ENCODE measurements at places on chromosomes 12 and 14. TPM values are rescaled to one million over a fixed set of nuclear protein-coding genes. Genes with fewer than 3 reads are reported as not detected.
A peak's percentile ranks its signal among the peaks of the same experiment; 100 is the strongest.

GRCh38 chr14:105317546-105317945 lies 3.0 kb downstream of the PACS2 start:
- no peak for DNase-seq

The HCAR3 gene
- 0.09 TPM for polyA plus RNA-seq

DNA sequence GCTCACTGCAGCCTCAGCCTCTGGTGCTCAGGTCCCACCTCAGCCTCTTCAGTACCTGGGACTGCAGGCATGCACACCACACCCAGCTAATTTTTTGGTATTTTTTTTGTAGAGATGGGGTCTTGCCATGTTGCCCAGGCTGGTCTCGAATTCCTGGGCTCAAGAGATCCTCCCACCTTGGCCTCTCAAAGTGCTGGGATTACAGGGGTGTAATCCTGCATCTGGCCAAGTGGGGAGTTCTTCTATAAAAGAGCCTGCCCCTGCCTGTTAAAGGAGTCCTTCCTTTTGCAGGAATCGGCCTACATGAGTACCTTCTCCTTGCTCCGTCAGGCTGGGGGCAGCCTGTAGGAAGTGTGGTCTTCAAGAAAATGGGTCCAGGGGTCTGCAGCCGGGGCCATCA lies 54.1 kb upstream of the RASSF3 start:
- no peak for DNase-seq

- DNase-seq = no peak
Measured at GRCh38 chr12:14577344-14577743, 9.7 kb upstream of the PLBD1 start.

DNA sequence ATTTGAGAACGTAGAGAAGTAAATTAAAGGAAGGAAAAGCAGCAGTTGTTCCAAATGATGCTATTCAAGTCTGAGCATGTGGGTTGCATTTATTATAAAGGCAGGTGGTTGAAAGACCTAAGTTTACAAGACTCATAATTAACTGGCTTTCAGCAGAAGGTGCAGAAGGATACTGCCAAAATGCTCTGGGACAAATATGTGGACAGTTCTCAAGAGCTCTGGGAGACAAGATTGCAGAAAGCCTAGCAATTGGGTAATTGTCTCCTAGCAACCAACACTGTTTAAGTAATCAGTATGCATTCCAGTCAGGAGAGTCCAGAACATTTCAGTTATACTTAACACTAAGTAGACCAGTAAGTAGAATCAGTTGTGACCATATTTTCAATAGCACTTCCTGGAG lies 131.5 kb downstream of the GPR135 start:
- peak; percentile 82 for DNase-seq

GRCh38 chr14:35221462-35221861 lies 70.7 kb upstream of the PSMA6 start:
- DNase-seq = no peak

- no peak for DNase-seq
Measured at GRCh38 chr12:116244001-116244400, 33.5 kb downstream of the MED13L start.

DNA sequence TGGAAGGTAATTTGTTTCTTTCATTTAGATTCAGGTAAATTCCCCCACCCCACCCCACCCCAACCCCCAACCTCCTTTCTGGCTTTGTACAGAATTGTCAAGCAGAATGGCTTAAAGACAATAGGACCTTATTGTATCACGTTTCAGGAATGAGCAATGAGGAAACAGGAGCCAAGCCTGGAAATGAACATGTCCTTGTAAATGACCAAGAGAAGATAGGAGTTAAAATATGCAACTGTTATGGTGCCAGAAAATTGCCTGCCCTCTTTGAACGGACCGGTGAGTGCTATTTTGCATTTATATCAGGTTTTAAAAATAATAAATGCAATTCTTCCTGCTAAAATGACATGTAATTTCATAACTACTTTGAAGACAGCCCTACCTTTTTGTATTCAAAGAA lies 141.6 kb upstream of the PELI2 start:
- DNase-seq = no peak

GRCh38 chr12:112032292-112032691 lies 19.1 kb downstream of the ERP29 start:
- DNase-seq = no peak

Data from right lung (tissue), 10 donors.